Activated CD4-positive, alpha-beta memory T cell treated with anti-CD3 and anti-CD28 coated beads, Interleukin-2, amount 10 ng/mL, durations not matched to agents 7 days and 5 days (primary cell): ENCODE measurements at places on chromosomes 5 and 9. TPM values are rescaled to one million over a fixed set of nuclear protein-coding genes. Genes with fewer than 3 reads are reported as not detected.
A peak's percentile ranks its signal among the peaks of the same experiment; 100 is the strongest.

The ACOT12 gene
- total RNA-seq, result not detected

GRCh38 chr5:72949481-72949880 lies 6.4 kb upstream of the FCHO2 start:
- H3K27me3 ChIP-seq, result peaks cover 42% of the 10 kb centered on the region
- no peak overlapping the region for H3K27ac ChIP-seq
- DNase-seq, result no peak

The HBEGF gene
- 67.9 TPM for total RNA-seq

GRCh38 chr5:100616981-100617380 lies 81.8 kb downstream of the FAM174A start:
- no peak overlapping the region for H3K27ac ChIP-seq
- DNase-seq, result no peak
- H3K4me1 ChIP-seq, result no peaks in the 10 kb centered on the region

- H3K36me3 ChIP-seq, result no peaks in the 10 kb centered on the region
- no peaks in the 10 kb centered on the region for H3K4me1 ChIP-seq
- DNase-seq, result no peak
- H3K27ac ChIP-seq, result no peak overlapping the region
Observed at GRCh38 chr9:126093771-126094170, 232.9 kb upstream of the MVB12B start.

- peaks cover 20% of the 10 kb centered on the region for H3K27me3 ChIP-seq
- H3K4me3 ChIP-seq, result no peak overlapping the region
- H3K27ac ChIP-seq, result no peak overlapping the region
Observed at GRCh38 chr5:66889524-66889923, 293.3 kb downstream of the MAST4 start.

The IFNA13 gene
- not detected for total RNA-seq

- H3K27ac ChIP-seq, result no peak overlapping the region
- no peak overlapping the region for H3K4me3 ChIP-seq
- no peaks in the 10 kb centered on the region for H3K36me3 ChIP-seq
- H3K27me3 ChIP-seq, result peaks cover 4% of the 10 kb centered on the region
- H3K4me1 ChIP-seq, result peaks cover 10% of the 10 kb centered on the region
Observed at GRCh38 chr5:134051305-134051704, 46.5 kb upstream of the VDAC1 start.

- no peak overlapping the region for H3K4me3 ChIP-seq
- H3K4me1 ChIP-seq, result no peaks in the 10 kb centered on the region
- peaks cover 4% of the 10 kb centered on the region for H3K27me3 ChIP-seq
- no peaks in the 10 kb centered on the region for H3K36me3 ChIP-seq
- DNase-seq, result no peak
- H3K27ac ChIP-seq, result no peak overlapping the region
Observed at GRCh38 chr5:172544371-172545095, 90.2 kb upstream of the SH3PXD2B start.

The PTCH1 gene
- 19.2 TPM for total RNA-seq

The PIP5K1B gene
- total RNA-seq, result 2.3 TPM

DNA sequence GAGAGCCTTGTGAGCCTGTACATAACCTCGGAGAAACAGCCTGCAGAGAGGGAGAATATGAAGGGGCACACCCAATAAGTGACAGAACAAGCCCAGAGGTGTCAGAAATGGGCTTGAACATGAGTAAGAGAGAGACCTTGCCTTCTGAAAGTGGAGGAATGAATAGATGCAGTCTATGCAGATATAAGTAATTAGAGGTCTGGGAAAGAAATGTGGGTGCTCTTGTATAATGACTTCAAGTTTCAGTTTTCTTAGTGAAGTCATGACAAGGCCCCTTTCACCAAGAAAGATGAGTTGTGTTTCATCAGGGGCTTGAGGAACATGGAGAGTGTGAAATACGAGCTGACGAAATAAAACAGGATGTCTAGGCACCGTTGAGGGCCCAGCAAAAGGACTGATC lies 15.1 kb downstream of the GRAMD2B start:
- H3K4me3 ChIP-seq, result no peak overlapping the region
- H3K27me3 ChIP-seq, result no peaks in the 10 kb centered on the region
- no peak for DNase-seq

The C5orf52 gene
- not detected for total RNA-seq

The ZDHHC11B gene
- not detected for total RNA-seq

The SLC22A5 gene
- 3.3 TPM for total RNA-seq

The CDH9 gene
- total RNA-seq, result not detected

- no peak for DNase-seq
- H3K4me3 ChIP-seq, result no peak overlapping the region
- peaks cover 47% of the 10 kb centered on the region for H3K36me3 ChIP-seq
- H3K27me3 ChIP-seq, result no peaks in the 10 kb centered on the region
Observed at GRCh38 chr9:83652433-83652832, 29.5 kb downstream of the IDNK start.

The STKLD1 gene
- 0.65 TPM for total RNA-seq

GRCh38 chr5:172284611-172284980 lies 1.0 kb upstream of the UBTD2 start:
- H3K4me1 ChIP-seq, result peaks cover 23% of the 10 kb centered on the region
- no peak for DNase-seq
- H3K36me3 ChIP-seq, result peaks cover 2% of the 10 kb centered on the region
- H3K27ac ChIP-seq, result no peak overlapping the region
- H3K27me3 ChIP-seq, result peaks cover 11% of the 10 kb centered on the region

GRCh38 chr9:111663301-111663823 lies 2.0 kb downstream of the GNG10 start:
- H3K27me3 ChIP-seq, result no peaks in the 10 kb centered on the region
- peaks cover 29% of the 10 kb centered on the region for H3K4me1 ChIP-seq
- H3K4me3 ChIP-seq, result peak overlapping the region; percentile 98
- H3K36me3 ChIP-seq, result peaks cover 40% of the 10 kb centered on the region
- H3K27ac ChIP-seq, result peak overlapping the region; percentile 85
- no peak for DNase-seq

- H3K36me3 ChIP-seq, result no peaks in the 10 kb centered on the region
- no peak overlapping the region for H3K27ac ChIP-seq
- H3K4me3 ChIP-seq, result no peak overlapping the region
Observed at GRCh38 chr5:27241564-27242257, 203.3 kb upstream of the CDH9 start.

DNA sequence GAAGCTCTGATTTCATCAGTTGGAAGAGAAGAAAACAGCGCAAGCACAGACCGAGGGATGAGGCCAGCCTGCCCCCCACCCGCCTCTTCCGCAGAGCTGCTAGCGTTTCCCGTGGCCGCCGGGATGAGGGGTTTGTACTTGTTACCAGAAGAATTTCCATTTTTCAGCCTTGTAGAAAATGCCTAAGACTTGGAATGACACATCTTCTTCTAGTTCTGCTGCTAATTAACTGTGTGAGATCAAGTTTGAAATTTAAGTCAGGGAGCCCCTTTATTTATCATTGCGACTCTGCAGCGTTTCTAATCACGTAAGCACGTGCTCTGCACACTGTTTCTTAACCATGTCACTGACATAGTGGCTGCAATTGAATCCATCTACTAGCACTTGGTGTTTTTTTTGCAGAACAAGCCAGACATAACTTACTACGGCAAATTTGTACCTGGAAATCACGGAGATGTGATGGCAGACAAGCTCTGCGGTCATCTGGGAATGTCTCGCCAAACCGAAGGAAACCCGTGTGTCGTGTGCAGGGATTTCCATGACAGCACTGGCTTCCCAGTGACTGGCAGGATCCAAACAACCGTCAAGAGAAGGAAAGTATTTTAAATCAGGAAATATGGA lies 41.8 kb upstream of the ROR2 start:
- no peak overlapping the region for H3K27ac ChIP-seq
- no peaks in the 10 kb centered on the region for H3K36me3 ChIP-seq
- H3K4me1 ChIP-seq, result no peaks in the 10 kb centered on the region
- DNase-seq, result no peak
- peaks cover 29% of the 10 kb centered on the region for H3K27me3 ChIP-seq

The TAF11L9 gene
- total RNA-seq, result not detected

The SLC6A19 gene
- not detected for total RNA-seq

DNA sequence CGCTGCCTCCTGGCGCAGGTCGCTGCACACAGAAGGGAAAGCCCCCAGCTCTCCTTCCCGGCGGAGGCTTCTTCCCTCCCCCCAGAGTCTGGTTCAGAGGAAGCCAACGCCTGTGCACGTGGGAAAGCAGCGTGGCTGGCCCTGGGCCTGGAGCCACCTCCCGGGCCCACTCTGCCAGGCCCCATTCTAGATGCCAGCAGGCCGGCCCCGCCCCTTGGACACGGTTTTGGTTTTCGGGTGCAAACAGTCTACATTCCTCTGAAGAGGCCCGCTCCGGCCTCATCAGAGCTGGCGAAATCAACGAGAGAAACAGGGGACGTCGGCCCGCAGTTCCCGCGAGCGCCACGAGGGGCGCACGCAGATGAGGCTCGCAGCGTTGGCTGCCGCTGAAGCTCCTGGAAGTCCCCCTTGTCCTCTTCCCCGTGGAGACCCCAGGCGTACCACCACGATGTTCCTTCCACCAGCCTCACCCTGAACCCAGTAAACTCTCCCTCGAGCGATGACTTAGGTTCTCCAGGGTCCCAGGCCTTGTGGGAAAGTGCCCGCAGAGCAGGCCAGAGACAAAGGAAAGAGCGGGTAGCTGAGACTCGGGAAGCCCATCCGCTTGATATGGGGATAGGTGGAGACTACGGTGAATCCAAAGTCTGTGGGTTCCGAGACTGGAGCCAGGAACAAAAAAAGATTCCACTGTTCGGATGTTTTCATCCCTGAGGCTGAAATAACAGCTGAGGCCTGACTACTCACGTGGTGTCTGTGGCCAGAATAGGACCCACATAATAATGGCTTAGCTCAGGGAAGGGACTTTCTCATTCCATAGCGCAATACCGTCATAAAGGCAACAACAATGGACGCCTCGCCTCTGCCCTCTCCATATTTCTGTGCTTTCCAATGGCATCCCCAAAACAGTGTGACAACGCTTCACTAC lies 64.2 kb downstream of the KLF4 start:
- no peaks in the 10 kb centered on the region for H3K36me3 ChIP-seq
- H3K27me3 ChIP-seq, result peaks cover 2% of the 10 kb centered on the region
- H3K4me3 ChIP-seq, result no peak overlapping the region

DNA sequence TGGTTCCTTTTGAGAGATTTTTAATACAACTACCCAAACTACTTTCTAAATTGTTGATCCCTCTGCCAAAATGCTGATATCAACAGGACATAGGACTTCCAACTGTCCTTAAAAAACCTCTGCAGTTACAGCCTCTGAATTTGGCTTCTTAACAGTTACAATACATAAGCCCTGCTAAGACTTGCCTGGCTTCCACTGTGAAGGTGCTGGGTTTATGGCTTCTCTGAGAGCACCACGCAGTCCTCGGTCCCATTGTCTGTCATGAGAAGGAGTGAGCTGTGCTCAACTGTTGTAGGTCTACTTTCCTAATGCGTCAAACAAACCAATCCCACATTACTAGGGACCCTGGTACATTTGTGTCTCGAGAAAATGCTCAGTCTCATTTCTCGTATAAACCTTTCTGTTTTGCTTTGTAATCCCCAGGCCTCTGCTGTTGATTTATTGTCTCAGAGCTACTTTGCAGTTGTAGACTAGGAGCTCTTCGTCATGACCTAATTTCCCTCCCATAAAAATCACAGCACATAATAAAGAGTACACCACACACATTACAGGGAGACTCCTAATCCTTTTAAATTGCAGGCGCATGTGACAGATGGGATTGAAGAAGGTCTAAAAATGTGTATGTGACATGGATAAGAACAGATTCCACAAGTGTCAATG lies 274.9 kb downstream of the NR3C1 start:
- H3K4me3 ChIP-seq, result no peak overlapping the region
- DNase-seq, result no peak
- H3K36me3 ChIP-seq, result no peaks in the 10 kb centered on the region
- H3K27me3 ChIP-seq, result no peaks in the 10 kb centered on the region
- no peak overlapping the region for H3K27ac ChIP-seq
- peaks cover 3% of the 10 kb centered on the region for H3K4me1 ChIP-seq

- H3K4me3 ChIP-seq, result no peak overlapping the region
- DNase-seq, result no peak
- no peak overlapping the region for H3K27ac ChIP-seq
- H3K36me3 ChIP-seq, result no peaks in the 10 kb centered on the region
Observed at GRCh38 chr9:100602342-100602801, 24.5 kb downstream of the CAVIN4 start.

The GLDC gene
- total RNA-seq, result 4.2 TPM

DNA sequence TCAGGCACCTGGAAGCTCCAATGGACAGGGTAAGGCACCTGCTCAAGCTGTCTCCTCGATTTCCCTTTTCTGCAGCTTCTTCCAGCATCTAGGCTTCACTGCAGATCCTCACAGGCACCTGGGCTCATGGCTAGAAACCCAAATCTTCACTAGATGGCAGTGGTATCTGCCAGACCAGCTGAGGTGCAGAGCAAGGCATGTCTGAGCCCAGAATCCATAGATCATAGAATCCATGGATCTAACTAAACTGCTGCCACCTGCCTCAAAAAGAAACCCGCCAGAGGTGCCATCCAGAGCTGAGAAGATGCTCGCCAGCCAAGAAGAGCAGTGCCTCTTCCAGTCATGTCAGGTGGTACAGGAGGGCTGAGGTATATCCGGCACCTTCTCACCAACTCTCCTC lies 6.9 kb downstream of the SHC3 start:
- H3K27ac ChIP-seq, result no peak overlapping the region
- H3K4me1 ChIP-seq, result no peaks in the 10 kb centered on the region
- peaks cover 22% of the 10 kb centered on the region for H3K27me3 ChIP-seq
- no peaks in the 10 kb centered on the region for H3K36me3 ChIP-seq
- H3K4me3 ChIP-seq, result no peak overlapping the region
- no peak for DNase-seq

The CREB3 gene
- 23.2 TPM for total RNA-seq

The FOXD4L6 gene
- not detected for total RNA-seq

DNA sequence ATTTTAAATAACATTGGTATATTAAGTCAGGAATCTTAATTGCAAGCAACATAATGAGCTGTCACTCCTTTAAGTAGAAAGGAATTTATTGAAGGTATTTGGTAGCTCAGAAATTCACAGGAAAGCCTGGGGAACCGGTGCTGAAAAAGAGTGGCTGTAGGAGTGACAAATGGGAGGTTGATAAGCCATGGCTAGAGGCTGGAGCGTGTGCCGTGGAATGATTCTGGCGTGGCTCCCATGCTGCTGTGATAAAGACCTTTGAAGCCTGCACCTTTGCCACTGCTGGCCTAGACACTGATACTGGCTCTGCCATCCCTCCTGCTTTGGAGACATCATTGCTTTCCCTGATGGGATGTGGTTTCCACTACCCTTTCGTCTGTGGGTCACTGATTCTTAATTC lies 65.7 kb upstream of the ATG10 start:
- H3K4me3 ChIP-seq, result no peak overlapping the region
- H3K4me1 ChIP-seq, result no peaks in the 10 kb centered on the region
- no peak for DNase-seq
- H3K27me3 ChIP-seq, result no peaks in the 10 kb centered on the region

- peak; percentile 71 for DNase-seq
- H3K4me1 ChIP-seq, result peaks cover 2% of the 10 kb centered on the region
- peaks cover 61% of the 10 kb centered on the region for H3K36me3 ChIP-seq
- H3K27ac ChIP-seq, result no peak overlapping the region
- H3K27me3 ChIP-seq, result no peaks in the 10 kb centered on the region
- no peak overlapping the region for H3K4me3 ChIP-seq
Observed at GRCh38 chr5:151115272-151115905, 34.6 kb upstream of the TNIP1 start.

The ADAMTS6 gene
- total RNA-seq, result 1.6 TPM

- H3K27me3 ChIP-seq, result no peaks in the 10 kb centered on the region
- no peak overlapping the region for H3K4me3 ChIP-seq
- no peak overlapping the region for H3K27ac ChIP-seq
- peaks cover 36% of the 10 kb centered on the region for H3K4me1 ChIP-seq
- DNase-seq, result no peak
Observed at GRCh38 chr5:142922223-142922952, 152.2 kb downstream of the ARHGAP26 start.

- H3K36me3 ChIP-seq, result peaks cover 15% of the 10 kb centered on the region
- no peak for DNase-seq
- H3K4me1 ChIP-seq, result peaks cover 52% of the 10 kb centered on the region
- H3K4me3 ChIP-seq, result peak overlapping the region; percentile 89
- H3K27me3 ChIP-seq, result no peaks in the 10 kb centered on the region
- H3K27ac ChIP-seq, result peak overlapping the region; percentile 88
Observed at GRCh38 chr5:111511174-111511830, 1.0 kb downstream of the STARD4 start.
